ENCODE measurements at places on chromosomes 12 and 14.

GRCh38 chr14:43887523-43887922 is 619.6 kb downstream of the FSCB start:
- DNase-seq: no peak

DNA sequence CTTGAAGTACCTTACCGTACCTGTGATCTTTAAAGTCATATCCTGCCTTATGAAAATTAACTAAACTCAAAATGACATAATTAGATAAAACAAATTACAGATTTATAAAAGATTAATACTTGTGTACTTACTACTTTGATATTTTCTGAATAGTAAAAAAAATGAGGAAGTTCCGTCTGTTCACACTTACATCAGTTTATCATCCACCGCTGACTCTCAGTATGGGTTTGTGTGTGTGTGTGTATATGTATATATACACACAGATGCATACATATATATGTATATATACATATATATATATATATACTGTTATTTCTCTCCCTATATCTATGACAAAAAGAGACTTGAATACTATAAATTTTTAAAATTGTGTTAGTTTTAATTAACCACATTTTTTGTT is 65.0 kb upstream of the MON2 start:
- DNase-seq: no peak

DNA sequence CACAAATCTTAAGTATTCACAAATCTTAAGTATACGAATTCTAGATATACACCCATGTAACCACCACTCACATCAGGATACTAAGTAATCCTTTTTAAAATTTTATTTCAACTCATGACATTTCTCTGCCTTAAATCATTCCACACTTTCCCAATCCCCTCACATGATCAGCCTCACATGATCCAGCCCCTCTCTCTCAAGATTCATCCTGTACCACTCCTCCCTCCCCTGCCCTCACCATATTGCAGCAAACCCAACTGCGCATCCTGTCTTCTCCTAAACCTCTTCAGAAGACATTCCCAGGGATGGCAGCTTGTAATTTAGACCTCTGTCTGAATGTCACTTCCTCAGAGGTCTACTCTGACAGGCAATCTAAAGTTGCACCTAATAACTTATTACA is 1.7 kb upstream of the EIF4B start:
- DNase-seq: no peak

GRCh38 chr12:4421590-4422031 is 24.0 kb downstream of the FGF6 start:
- DNase-seq: no peak

DNA sequence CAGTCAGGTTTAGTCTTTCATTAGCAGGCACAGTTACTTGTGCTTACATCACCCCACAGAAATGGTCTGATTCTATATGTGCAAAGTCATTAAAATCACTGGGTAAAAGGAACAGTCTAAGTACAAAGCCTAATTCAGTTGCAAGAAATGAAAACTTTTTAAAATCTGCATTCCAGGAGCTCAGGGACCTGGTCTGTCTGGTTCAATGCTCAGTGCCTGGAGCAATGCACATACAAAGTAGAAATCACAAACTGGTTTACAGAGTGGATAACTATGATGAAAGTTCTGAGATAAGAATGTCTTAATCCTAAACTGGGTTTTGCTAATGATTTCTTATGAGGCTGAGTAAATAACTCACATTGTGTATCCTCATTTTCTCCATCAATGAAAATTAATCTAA is 28.7 kb downstream of the LMNTD1 start:
- no peak for DNase-seq

- no peak for DNase-seq
Measured at GRCh38 chr12:90010089-90010488, 301.5 kb upstream of the ATP2B1 start.

All from stimulated activated naive CD4-positive, alpha-beta T cell (primary cell).